ENCODE measurements at places on chromosomes 11 and 22.

GRCh38 chr22:47777426-47777825 is 1015.0 kb downstream of the TBC1D22A start:
- DNase-seq: no peak

DNA sequence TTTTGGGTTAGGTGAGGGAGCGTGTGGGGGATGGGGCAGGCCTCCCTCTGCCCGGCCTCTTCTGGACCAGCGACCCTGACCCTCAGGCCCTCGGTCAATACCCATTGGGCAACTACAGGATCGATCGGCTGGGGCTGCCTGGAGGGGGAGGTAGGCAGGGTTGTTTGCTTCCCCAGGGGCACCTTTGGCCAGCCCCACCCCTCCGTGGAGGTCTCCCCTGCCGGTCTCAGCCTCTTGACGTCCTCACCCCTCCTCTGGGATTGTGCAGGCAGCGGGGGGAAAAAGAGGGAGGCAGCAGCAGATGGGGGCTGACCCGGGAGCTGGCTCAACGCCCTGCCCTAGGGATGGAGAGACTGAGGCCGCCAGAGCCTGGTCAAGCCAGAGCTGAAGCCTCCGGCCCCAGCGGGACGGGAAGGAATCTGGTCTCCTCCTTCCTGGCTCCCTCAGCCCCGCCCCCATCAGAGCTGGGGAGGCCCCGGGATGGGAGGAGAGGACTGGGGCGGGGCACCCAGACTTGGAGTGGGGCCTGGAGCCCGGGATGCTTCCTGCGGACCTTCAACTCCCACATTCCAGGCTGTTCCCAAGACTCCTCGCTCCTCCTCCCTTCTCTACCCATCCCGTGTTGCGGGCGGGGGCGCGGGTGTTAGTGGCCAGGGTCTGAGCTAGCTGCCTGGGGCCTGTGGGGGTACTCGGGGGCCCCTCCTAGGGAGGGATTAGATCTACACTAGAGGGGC is 14.4 kb upstream of the CDC42EP1 start:
- no peak for DNase-seq

- DNase-seq: no peak
Measured at GRCh38 chr22:26568207-26568706, 21.7 kb downstream of the TPST2 start.

- DNase-seq: no peak
Measured at GRCh38 chr11:20626279-20626678, 26.9 kb downstream of the SLC6A5 start.

GRCh38 chr22:42949159-42949558 is 65.8 kb downstream of the PACSIN2 start:
- DNase-seq: no peak

DNA sequence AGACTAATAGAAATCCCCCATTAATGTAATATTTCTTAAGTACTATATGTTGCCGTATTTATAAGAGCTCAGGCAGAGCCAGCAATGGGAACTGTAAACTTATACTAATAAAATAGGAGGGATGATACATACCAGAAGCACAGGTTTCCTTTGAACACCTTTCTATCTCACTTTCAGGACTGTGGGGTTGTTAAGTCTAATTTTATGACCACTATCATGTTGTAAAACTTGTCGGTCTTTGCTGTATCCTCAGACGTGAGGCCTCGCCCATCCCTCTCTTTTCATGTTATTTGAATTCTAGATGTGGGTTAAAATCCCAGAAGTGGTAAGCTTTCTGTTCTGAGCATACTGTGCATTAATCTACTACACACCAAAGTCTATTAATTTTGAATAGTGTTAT is 1083.5 kb upstream of the TENM4 start:
- DNase-seq: no peak

- no peak for DNase-seq
Measured at GRCh38 chr11:17921659-17922415, 91.0 kb downstream of the SERGEF start.

DNA sequence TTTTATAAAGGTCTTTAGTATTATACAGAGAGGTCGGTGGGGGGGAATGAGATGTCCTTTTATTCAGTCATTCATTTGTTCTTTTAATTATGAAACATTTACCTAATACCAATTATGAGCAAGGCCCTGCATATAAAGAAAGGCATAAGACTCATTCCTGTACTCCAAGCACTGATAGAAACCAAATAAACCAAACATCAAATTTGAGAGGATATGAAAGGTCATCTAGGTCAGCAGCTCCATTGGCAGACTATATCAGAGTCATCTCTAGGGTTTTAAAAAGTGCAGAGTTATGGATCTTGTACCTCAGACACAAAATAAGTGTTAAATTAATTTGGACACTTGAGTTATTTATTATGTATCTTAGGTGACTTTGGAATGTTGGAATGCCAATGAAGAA is 71.5 kb downstream of the CASP12 start:
- DNase-seq: no peak

- no peak for DNase-seq
Measured at GRCh38 chr11:32316858-32317642, 118.3 kb downstream of the WT1 start.

- peak; percentile 27 for DNase-seq
Measured at GRCh38 chr22:23251445-23252093, 71.3 kb downstream of the BCR start.

DNA sequence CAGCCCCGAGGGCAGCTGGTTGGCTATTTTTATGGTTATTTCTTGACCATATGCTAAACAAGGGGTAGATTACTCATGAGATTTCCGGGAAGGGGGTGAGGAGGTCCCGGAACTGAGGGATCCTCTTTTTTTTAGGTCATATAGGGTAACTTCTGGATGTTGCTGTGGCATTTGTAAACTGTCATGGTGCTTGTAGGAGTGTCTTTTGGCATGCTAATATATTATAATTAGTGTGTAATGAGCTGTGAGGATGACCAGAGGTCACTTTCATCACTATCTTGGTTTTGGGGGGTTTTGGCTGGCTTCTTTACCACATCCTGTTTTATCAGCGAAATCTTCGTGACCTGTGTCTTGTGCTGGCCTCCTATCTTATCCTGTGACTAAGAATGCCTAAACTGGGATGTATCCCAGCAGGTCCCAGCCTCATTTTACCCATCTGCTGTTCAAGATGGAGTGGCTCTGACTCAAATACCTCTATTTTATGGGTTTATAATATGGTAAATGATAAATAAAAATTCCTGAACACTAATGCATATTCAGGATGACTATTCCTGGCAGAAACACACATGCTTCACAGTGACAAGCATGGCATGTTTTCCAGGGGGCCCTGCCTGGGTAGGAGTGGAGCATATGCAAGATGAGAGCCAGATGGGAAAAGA is 11.2 kb downstream of the KREMEN1 start:
- DNase-seq: no peak

DNA sequence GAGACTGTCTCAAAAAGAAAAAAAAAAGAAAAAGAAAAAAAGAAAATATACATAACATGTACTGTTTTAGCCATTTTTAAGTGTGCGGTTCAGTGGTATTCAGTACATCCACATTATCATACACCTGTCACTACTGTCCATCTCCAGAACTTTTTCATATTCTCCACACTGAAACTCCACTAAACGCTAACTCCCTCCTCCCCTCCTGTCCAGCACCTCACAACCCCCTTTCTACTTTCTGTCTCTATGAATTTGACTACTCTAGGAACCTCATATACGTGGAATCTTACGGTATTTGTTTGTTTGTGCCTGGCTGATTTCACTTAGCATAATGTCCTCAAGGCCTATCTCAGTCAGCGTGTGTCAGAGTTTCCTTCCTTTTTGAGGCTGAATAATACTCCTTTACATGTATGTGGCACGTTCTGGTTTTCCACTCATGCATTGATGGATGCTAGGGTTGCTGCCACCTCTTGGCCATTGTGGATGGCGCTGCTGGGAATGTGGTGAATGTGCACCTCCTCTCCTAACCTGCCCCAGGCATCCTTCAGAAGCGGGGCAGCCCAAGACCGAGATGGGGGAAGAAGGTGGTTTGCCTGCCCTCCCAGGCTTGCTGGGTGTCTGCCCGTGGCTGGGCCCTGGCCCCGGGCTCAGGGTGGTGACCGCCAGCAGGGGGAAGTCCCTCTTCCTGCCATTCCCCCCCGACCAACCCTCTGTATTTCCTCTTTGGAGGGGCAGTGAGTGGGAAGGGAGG is 60.5 kb downstream of the BCR start:
- peak; percentile 42 for DNase-seq

- peak; percentile 15 for DNase-seq
Measured at GRCh38 chr11:47510209-47510608, 42.7 kb downstream of the CELF1 start.

GRCh38 chr11:60989093-60989650 is 17.7 kb downstream of the CD6 start:
- DNase-seq: no peak

DNA sequence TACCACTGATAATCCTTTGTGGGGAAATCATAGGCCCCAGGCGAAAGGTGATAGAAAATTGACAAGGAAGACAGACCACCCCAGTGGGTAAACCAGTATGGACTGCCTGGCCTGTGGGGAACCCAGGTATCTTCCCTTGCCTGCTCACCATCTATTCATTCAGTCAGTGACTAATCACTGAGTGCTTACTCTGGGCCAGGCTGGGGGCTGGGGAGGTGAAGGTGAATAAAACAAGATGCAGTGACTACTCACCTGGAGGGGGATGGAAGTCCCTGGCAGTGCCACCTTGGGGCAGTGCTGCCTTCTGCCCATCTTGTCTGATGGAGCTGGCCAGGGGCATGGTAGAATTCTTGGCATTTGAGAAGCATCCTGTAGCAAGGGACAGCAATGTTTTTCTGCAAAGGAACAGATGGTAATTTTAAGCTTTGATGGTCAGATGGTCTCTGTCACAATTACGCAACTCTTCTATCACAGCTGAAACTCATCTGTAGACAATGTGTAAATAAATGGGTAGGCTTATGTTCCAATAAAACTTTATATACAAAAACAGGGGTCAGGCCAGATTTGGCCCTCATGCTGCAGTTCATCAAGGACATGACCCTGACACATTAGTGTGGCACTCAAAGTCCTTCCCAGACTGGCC is 4.6 kb downstream of the ISX start:
- DNase-seq: no peak

DNA sequence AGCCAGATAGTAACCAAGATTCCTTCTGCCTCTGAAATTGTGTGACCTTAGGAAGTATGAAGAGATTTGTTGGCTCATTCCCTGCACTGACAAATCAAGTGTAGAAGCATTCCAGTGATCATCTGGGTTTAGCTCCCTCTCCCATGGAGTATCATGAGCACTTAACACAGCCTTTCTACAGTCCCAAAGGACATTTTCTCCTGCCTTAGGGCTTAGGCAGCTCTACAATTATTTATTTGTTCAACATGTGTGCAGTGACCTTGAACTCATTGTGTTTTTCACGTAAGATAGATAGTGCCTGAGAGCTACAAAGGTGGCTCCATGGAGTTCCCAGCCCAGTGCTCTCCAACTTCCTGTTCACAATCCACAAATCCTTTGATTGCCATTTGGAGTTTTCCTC is 94.8 kb upstream of the FAT3 start:
- no peak for DNase-seq

Measured in activated naive CD4-positive, alpha-beta T cell treated with Interleukin-2 at 50 U/mL for 16 hours (primary cell).